ENCODE measurements at places on chromosomes 13 and 19.

DNA sequence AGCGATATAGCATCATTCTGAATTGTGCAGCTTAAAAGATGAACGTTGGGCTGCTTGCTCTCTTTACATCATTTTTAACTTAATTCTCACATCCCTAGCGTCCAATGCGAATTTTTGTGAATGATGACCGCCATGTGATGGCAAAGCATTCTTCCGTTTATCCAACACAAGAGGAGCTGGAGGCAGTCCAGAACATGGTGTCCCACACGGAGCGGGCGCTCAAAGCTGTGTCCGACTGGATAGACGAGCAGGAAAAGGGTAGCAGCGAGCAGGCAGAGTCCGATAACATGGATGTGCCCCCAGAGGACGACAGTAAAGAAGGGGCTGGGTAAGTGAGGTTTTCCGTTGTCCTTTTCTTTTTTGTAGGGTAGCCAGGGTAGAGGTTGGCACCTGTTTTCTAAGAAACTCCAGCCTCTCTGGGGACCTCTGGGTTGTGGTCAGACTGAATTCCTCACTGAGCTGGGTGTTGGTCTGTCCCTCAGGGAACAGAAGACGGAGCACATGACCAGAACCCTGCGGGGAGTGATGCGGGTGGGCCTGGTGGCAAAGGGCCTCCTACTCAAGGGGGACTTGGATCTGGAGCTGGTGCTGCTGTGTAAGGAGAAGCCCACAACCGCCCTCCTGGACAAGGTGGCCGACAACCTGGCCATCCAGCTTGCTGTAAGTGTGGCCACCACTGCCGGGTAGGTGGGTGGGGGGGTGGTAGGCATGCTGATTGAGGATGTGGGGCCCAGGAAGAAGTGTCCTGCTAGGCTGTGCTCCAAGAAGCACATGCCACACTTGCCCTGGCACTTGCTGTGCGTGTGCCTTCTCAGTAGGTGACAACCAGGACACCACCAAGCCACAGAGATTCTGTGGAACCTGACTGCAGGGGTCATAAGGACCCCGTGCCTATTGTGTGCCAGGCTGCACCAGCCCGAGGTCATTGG is 17.0 kb downstream of the ILF3 start:
- DNase-seq = no peak

DNA sequence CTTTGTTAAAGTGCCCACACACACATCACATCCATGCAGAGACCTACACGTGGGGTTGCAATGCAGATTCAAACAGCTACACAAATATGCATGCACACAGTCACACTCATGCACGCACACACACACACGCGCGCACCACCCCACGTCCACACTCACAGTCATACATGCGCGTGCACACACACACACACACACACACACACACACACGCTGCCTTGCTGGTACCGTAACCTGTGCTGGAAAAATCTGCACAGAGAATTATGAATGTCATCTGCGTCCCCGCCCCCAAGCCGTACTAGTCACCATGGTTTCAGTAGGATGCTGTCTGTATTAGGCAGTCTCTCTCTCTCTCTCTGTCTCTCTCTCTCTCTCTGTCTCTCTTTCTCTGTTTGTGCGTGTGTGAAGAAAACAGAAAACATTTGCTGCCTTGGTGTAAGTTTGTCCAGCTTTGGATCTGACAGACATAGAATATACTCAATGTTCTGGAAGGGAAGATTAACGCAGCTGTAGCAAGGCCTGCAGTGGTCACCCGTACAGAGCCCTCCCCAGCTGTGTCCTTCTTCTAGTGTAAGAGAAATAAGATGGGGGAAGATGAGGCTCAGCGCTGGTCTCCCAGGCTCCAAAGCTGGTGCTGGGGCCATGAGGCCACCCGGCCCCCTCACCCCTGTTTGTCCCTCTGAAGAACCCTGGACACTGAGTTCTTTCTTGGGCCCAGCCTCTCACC is 26.4 kb upstream of the DPP9 start:
- no peak for DNase-seq

DNA sequence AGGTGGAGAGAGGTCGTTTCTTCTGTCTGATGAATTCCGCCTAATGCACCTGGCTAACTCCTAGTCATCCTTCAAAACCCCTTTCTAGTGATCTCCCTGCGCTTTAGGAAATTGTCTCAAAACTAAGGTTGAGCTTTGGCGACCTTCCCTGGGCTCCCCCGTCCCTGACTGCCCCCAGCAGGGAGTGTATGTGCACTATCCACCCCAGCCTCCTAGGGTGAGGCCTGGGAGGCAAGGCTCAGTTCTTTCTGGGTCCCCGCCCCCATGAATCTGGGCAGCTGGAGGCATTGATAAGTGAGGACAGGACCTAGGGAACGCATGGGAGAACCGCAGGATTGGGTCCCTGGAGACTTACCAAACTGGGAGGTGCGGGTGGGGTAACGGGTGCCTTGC is 378 bp downstream of the TLE6 start:
- DNase-seq = no peak

GRCh38 chr13:71325556-71325955 is 541.4 kb downstream of the DACH1 start:
- no peak for DNase-seq

GRCh38 chr13:28313579-28313978 is 175.2 kb downstream of the PAN3 start:
- DNase-seq = no peak

DNA sequence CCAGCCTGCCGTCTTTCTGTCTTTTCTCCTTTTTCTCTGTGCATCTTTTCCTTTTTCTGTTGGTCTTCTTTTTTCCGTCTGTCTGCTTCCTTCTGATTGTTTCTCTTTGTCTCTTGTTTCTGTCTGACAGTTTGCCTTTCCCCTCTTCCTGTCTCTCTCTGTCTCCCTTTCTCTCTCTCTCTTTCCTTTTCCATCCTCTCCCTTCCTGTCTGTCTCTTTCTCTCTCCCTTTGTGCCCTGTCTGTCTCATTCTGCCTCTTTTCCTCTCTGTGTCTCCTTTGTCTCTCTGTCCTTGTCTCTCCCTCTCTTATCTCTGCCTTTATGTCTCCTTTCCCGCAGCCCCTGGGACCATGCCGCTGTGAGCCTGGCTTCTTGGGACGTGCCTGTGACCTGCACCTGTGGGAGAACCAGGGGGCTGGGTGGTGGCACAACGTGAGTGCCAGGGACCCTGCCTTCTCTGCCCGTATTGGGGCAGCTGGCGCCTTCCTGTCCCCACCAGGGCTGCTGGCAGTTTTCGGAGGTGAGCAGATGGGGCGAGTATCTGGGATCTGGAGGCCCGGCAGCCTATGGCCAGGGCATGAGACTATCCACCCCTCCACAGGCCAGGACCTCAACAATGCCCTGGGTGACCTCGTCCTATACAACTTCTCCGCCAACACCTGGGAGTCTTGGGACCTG is 9.4 kb downstream of the MEGF8 start:
- no peak for DNase-seq

GRCh38 chr19:36850559-36851442 is at the start of gene ZNF345:
Gene ZNF345, plus strand, starts transcription at chr19:36850876. Its CDS starts 25,955 bp downstream, at chr19:36876831.
- peak; percentile 60 for DNase-seq

GRCh38 chr19:16673231-16673630 is 12.3 kb downstream of the TMEM38A start:
- DNase-seq = no peak

- no peak for DNase-seq
Observed at GRCh38 chr19:45790942-45791341, 1.7 kb downstream of the DMWD start.

- peak; percentile 62 for DNase-seq
Observed at GRCh38 chr13:113187263-113187669, 21.2 kb downstream of the PCID2 start.

- no peak for DNase-seq
Observed at GRCh38 chr13:25177012-25177411, 4.9 kb upstream of the AMER2 start.

- DNase-seq = no peak
Observed at GRCh38 chr13:46621133-46621532, 68.2 kb downstream of the LRCH1 start.

GRCh38 chr13:71338070-71338469 is 528.9 kb downstream of the DACH1 start:
- no peak for DNase-seq

GRCh38 chr13:52195401-52195837 is 36.0 kb upstream of the NEK3 start:
- DNase-seq = peak; percentile 55

- no peak for DNase-seq
Observed at GRCh38 chr13:24624801-24625231, 55.4 kb upstream of the ATP12A start.

DNA sequence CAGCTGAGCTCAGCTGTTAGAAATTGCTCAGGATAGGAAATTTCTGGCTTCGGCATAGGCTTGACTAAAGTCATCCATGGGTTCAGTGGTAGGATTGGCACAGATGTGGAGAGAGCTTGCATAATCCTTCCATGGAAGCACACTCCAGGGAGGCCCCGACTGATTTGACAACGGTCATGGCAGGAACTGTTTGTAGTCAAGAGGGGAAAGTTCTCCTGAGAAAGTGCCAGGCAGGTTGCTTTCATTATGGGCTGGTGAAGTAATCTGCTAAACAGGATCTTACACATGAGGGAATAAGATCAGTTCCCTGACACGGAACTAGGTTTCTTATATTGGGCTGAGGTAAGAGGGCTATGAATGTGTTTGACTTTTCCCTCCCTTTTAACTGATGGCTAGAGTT is 120.1 kb downstream of the RGCC start:
- DNase-seq = no peak

DNA sequence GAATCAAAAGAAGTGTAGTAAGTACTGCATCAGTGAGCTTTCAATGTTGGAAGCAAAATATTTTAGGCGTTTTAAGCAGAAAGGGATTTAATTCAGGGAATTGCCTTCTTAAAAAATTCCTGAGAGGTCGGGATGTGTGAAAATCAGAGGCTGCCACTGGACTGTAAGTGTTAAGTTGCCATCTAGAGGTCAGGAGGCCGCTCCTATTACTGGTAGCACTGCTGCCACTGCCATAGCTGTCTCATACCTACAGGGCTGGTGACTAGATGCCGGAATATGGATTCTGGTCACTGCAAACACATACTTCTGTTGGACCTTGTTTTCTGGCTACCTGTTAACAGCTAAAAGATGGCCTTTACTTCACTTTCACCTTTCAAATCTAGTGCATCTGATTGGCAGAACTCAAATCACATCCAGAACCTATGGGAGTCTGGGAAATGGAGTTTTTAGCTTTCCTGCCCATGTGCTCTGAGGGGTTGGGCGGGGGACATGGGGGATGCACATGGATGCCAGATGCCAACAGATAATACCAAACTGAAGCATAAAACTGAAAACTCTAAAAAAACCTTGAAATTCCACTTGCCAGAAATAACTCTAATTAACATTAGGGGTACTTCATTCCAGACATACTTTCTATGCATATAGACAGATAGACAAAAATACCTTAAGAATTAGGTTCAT is 29.8 kb downstream of the DGKH start:
- DNase-seq = no peak

DNA sequence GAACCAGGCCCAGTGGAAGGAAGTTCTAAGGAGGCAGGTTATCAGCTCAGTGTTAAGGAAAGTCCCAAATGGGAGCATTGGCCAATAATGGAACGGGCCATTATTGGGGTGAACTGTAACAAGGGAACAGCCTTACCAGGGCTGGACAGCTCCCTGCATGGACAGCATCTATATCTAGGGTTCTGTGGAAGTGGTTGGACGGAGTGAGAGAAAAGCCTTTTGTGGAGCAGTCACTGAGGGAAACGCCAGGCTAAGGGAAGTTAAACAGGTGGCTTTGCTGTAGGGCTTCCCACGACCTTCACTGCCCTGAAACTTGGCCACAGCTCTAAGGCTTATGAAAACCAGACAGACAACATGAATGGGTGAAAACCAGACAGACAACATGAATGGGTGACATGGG is 17.0 kb downstream of the POU2F2 start:
- DNase-seq = no peak

DNA sequence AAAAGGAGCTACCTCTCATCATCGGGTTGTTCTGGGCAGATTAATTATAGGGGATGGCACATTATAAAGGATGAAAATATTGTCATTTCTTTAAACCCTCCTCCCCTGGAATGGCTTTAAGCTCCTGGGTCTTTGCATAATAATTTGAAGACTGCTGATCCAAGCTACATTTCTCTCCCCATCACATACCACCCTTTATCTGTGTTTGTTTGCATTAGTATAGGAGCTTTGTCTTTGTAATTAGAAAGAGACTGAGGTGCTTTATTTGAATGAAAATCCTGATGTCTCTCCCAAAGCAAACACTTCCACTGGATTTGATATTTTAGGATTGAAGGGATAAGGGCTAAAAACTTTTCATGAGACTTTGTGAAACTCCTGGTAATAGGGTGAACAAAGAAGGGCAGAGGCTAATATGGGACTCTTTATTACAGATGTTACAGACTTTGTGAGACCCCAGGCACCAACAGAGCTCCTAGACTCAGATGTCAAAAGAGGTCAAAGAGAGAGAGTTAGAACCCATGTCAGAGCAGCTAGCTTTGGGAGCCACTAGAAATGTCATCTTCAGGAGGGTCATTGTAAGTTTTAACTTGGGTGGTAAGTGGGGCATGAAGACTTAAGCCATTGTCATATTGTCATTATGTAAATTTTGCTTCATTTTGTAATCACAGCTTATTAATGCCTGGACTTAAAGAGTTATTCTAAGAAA is 75.3 kb upstream of the RXFP2 start:
- DNase-seq = no peak

GRCh38 chr13:67155898-67156722 is 74.0 kb downstream of the PCDH9 start:
- no peak for DNase-seq

DNA sequence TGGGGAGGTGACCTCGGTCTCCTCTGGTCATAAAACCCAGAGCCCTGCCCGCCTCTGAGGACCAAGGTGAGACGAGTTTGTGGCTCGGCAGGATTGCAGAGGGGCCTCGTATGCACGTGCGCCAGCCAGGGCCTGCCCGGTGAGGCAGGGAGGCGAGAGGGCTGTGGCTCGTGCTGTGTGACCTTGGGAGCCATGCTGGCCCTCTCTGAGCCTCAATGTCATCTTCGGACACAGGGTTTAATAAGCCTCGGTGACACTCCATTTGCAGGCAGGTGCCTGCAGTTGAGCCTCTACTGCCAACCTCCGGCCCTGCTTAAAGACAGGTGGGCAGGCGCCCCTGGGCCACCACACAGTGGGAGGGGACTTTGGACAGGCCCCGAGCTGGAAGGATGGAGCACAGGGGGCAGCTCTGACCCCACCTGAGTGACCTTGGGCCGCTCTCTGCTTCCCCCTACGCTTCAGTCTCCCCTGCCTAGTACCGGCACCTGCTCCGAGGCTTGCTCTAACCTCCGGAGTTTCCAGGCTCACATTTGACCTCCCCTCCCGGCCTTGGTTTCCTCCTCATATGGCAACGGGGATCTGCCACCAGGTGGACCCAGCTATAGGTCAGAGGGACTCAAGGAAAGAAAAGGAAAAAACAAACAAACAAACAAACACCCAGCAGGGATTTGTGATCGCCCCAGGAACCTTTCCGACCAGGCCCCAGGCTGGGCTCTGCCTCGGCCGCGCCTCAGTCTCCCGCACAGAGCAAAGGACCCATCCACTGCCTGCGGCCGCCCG is 3.1 kb downstream of the ZBTB7A start:
- DNase-seq = no peak

GRCh38 chr13:80224468-80224867 is 116.5 kb downstream of the SPRY2 start:
- no peak for DNase-seq

DNA sequence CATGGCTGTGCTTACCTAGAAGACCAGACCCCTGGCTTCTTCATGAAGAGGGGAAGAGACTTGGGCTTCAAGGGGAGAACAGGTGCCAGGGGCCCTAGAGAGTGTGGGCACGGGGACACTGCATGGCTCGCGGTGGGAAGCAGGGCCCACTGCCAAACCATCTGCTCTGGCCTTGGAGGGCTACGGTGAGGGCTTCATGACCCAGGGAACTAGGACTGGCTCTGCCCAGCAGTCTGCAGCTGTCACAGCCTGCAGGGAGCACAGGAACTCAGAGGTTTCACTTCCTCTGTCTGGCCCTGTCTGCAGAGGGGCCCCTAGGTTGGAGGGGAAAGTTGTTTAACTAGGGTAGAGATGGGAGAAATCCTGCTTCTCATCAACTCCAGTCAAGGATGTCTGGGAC is 4.3 kb downstream of the ERCC1 start:
- DNase-seq = no peak
